ENCODE measurements at places on chromosomes 1 and 21.

GRCh38 chr1:26168410-26169197, at the start of gene C1orf232:
C1orf232 (minus strand) TSS chr1:26168963; CDS start chr1:26168499, 464 bp downstream.
- no peak for DNase-seq

- peak; percentile 75 for DNase-seq
These were observed 17.8 kb downstream of the PKNOX1 start for GRCh38 chr21:42991992-42992740.

DNA sequence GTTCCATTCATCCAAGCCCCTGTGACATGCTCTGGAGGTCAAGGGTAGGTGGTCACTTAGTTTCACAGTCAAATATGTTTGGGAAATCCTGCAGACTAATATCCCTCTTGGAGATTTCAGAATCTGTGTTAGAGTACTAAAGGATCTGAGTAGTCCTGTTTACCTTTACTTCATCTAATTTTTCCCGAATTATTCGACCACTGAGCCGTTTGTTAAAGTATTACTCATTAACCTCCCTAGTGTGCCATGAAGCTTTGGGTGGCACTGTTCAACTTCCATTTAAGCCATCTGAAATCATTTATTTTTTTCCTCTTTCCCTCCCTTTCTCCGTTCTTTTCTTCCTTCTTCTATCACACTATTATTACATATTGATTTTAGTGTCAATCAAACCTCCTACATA, 109.9 kb downstream of the NGF start:
- no peak for DNase-seq

GRCh38 chr1:160078512-160079195, 2.7 kb upstream of the KCNJ9 start:
- DNase-seq, result no peak

GRCh38 chr1:229642970-229643369, 16.9 kb downstream of the URB2 start:
- no peak for DNase-seq

DNA sequence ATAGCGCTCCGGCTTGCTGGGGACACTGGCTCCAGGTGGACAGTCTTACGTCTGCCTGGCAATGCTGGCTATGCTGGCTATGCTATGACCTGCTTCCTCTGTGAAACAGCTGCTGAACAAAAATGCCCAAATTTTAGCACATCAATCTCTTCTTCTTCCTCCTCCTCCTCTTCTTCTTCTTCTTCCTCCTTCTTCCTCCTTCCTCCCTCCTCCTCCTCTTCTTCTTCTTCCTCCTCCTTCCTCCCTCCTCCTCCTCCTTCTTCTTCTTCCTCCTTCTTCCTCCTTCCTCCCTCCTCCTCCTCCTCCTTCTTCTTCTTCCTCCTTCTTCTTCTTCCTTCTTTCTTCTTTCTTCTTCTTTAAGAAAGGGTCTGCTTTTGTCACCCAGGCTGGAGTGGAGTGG, 401.3 kb downstream of the KIF26B start:
- no peak for DNase-seq

- DNase-seq, result peak; percentile 42
These were observed 34.7 kb downstream of the TOMM20 start for GRCh38 chr1:235093696-235094592.

DNA sequence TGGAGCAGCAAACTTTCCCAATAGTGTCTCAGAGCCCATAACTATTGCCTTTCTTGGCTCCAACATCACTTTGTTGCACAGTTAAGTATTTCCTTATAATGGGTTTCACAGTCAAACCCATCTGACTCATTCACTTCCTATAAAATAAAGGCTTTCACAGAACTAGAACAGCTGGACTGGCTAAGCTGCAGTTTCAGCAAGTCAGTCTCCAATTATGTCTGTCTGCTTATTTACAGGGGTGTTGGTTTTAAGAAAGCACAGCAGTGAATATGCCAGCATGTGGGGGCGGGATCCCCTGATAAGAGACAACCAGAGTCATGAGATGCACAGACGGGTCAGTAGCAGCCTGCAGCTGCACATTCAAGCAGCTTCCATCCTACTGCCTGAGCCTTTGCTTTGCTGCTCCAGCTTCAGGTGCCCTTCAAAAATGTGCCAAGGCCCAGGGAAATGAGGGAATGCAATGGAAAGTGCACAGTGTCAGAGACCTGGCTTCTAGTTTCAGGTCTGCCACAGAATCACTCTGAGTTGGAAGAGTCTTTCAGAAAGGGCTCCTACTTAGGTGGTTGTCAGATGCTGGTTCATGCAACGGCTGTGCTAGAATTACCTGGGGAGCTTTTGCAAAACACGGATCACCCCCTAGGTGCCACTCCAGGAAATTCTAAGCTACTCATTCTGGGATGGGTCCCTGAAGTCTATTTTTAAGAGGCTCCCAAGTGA, 24.8 kb downstream of the RNF19B start:
- no peak for DNase-seq

- no peak for DNase-seq
These were observed 363.7 kb downstream of the SETD4 start for GRCh38 chr21:35696644-35697043.

GRCh38 chr1:223298701-223299100, 65.3 kb downstream of the SUSD4 start:
- no peak for DNase-seq

DNA sequence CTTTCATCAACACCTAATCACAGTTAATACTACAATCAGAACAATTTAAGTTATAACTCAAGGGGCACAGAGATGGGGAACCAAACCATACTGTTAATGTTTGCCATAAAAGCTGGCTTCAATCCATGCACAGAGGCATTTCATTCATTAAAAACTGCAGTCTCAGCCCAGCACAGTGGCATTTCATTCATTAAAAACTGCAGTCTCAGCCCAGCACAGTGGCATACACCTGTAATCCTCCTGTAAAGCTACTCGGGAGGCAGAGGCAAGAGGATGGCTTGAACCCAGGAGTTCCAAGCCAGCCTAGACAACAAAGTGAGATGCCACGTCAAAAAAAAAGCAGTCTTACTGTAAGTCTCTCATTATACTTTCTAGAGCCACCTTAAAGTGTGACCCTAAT, 29.2 kb downstream of the ARID4B start:
- DNase-seq, result no peak

- no peak for DNase-seq
These were observed 54.2 kb upstream of the EEIG2 start for GRCh38 chr1:108505763-108506070.

DNA sequence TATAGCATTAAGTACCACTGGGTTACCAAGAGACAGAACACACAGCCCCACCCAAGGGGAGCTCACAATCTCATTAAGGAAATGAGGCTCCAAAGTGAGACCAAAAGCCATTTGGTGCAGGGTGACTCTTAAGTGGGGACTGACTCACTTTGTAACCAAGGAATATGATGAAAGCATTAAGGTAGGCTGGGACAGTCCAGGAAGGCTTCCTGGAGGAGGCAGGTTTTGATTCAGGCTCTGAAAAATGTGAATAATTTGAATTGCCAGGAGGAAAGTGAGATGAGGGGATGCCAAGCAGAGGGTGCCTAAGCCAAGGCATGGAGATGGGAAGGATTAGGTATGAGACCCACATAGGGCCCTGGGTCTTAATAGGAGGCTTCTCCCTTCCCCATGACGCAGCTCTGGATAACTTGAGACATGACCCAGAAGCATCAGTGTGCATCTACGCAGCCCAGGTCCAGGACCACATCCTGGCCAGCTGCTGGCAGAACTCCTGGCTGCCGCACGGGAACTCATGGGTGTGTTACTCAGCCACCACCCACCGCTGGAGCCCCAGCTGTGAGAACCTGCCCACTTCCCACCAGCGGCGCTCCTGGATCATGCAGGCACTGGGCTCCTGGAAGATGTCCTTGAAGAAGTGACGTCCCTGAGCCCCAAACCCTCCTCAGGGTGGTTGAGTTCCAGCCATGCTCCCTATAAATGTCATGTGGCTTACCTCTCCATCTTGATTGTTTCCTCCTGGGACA, 5.9 kb upstream of the TTC4 start:
- no peak for DNase-seq

DNA sequence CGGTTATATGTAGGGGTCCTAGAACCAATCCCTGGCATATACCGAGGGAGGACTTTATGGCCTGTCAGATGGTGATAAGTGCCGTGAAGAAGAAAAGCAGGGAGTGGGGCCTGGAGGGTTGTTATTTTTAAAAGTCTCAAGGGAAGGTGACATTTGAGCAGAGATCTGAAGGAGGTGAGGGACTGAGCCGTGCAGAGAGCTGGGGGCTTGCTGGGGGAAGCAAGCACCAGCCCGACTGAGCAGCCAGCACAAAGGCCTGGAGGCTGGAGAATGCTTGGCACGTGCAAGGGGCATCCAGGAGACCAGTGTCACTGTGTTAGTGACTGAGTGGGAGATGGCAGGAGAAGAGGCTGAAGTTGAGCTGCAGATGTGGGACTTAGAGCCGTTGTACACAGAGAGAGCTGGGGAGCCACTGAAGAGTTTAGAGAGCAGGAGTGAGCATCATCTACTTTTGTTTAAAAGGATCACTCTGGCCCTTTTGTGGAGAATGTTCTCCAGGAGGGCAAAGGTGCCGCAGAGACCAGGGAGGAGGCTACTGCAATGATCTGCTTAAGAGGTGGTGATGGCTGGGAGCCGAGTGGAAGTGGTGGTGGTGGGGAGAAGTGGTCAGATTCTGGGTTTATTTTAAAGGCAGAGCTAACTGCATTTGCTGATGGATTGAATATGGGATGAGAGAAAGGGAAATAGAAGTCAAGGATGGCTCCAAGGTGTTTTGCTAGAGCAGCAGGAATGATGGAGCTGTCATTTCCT, 31.2 kb downstream of the PTPRU start:
- no peak for DNase-seq

GRCh38 chr21:45948576-45949141, 32.9 kb upstream of the COL6A1 start:
- DNase-seq, result no peak

GRCh38 chr1:207064561-207064960, 11.5 kb downstream of the PFKFB2 start:
- no peak for DNase-seq

- DNase-seq, result no peak
These were observed 88.1 kb upstream of the CACYBP start for GRCh38 chr1:174911606-174912005.

DNA sequence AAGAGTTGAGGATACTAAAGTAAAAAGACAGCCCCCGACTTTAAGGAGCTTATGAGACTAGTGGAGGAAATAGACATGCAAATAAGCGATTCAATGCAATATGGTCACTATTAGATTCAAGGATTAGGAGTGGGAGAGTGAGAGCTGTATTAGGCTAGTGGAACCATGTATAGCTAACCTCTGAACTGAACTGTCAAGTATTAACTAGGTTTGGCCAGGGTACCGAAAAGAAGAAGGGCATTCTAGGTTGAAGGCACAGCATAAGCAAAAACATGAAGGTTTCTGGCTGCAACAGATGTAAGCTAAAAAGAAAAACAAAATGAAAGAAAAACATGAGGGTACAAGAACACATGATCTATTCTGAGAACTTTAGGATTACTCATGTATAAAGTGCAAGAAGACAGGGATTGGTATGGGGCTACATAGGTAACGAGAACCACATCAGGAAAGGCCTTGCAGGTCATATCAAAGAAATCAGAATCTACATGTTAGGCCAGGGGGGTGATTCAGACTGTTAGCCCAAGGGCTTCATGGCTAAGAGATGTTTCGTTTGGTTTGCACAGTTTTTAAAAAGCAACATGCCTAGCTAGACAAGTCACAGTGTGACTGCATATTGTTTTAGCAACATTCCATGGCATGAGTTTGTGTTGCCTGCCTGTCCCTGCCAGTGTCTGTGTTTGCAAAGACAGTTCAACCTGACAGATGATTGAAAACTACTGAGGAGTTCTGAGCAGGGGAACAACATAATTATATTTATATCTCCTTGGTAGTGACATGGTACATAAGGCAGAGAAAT, 54.4 kb upstream of the HAO2 start:
- DNase-seq, result no peak

DNA sequence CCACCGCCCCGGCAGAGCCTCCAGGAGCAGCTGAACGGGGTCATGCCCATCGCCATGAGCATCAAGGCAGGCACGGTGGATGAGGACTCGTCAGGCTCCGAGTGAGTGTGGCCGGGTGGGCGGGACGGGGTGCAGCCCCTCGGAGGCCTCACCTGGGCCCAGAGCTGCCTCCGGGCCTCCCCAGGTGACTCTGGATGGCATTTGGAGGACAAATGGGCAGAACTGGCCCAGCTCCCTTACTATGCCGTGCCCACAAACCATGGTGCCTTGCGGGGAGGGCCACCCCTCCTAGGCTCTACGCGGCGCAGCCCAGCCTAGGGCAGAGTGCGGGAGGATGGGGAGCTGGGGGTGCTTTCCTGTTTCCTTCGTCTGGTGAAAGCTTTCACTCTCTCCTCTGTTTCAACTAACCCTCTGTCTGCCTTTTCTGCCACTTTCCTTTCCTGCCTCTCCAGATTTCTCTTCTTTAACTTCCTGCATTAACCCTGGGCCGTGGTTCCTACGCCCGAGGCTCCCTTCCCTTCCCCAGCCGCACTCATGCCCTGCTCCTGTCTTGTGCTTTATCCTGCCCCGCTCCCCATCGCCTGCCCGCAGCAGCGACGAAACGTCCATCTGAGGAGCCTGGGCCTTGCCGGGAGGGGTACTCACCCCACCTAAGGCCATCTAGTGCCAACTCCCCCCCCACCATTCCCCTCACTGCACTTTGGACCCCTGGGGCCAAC, 9.2 kb downstream of the PSRC1 start:
- DNase-seq, result no peak

- no peak for DNase-seq
These were observed 139.7 kb upstream of the C1orf87 start for GRCh38 chr1:60213253-60213652.

- no peak for DNase-seq
These were observed 254.4 kb upstream of the CSF3R start for GRCh38 chr1:36737038-36737555.

DNA sequence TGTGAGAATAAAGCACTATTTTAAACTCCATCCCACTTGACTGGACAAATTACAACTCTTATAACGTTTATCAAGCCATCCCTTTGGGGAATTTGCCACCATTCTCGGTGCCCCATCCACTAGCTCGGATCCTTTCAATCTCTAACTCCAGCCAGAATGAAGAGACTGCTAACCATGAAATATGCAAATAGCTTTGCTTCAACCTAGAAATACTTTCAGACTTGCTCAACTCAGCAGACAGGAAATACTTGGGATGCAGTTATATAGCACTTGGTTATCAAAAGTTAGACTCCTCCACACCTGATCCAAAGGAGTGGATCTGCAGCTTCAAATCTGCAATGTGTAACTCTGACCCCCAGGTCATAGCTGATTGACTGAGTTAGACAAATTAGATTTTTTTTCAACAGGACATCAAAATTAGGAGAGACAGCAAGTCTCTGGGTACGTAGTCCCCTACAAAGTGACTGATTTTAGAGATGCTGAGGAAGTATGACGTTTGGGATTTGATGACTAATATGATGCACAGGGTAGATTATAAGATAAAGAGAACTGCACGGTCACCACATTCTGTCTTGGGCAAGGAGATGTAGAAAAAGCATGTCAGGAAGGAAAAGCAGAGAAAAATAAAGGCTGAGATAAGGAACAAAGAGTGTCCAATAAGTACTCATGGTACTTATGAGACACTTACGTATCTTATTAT, 496.0 kb downstream of the AGBL4 start:
- DNase-seq, result no peak

GRCh38 chr21:30166705-30167104, at the start of gene CLDN17:
CLDN17 (minus strand) TSS chr21:30166805; CDS start chr21:30166617, 188 bp downstream.
- no peak for DNase-seq

Data from astrocyte of the cerebellum (primary cell).